ENCODE measurements at places on chromosomes 2 and 18.

- peak; percentile 71 for DNase-seq
Observed at GRCh38 chr2:26745609-26746327, 18.3 kb upstream of the SLC35F6 start.

- peak; percentile 71 for DNase-seq
Observed at GRCh38 chr2:44740678-44741077, 200.8 kb upstream of the SIX3 start.

DNA sequence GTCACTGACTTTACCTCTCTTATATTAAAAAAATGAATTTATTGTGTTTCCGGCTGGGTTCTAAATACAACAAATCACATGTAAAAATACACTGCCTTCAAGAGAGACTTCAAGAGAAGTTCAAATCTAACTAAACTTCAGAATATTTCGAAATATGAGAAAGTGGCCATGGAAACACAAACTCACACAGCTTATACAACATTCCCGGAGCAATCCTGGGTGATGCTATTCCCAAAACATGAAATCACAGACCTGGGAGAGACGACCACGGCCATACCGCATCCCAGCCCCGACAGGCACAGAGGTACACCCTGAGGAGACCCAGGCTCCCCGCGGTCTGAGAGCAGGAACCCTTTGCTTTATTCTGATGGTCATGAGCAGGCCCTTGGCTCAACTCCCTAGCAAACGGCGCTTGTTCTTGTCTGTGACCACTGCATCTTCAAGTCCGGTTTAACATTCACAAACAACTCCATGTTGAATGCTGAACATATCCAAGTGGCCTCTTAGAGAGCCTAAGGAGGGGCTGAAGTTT, 185.4 kb upstream of the REV1 start:
- DNase-seq: no peak

DNA sequence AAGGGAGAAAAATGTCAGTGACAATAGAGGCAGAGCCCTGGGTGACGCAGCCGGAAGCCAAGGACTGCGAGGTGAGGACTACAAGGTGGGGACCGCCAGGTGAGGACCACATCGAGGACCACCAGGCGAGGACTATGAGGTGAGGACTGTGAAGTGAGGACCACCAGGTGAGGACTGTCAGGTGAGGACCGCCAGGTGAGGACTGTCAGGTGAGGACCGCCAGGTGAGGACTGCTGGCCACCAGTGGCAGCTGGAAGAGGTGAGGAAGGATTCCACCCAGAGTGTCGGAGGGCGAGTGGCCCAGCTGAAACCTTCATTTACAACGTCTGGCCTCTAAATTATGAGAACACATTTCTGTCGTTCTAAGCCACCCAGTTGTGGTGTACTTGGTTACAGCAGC, 41.6 kb downstream of the CYB5A start:
- no peak for DNase-seq

DNA sequence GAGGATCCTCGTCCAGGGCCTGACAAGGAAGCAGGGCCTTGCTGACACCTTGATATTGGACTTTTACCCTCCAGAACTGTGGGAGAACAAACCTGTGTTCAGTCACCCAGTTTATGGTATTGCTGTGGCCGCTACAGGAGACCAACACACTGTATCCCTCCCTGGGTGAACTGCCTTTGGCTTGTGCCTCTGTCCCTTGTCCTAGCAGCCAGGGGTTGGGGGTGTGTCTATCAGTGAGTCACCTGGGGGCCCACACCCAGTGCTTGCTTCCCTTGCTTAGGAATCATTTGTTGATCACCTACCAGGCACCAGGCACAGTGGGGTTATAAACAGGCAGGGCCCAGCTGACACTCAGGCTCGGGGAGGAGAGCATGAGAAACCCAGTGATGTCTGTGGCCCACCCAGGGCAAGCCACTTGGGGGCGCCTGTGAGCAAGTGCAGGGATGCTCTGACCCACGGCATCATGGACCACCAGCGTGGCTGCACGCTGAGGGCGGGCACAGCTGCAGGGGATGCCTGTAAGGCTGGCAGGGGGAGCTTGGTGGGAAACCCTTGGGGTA, 17.1 kb downstream of the TMEM185B start:
- no peak for DNase-seq

GRCh38 chr2:21793461-21793860, 669.7 kb downstream of the TDRD15 start:
- no peak for DNase-seq

DNA sequence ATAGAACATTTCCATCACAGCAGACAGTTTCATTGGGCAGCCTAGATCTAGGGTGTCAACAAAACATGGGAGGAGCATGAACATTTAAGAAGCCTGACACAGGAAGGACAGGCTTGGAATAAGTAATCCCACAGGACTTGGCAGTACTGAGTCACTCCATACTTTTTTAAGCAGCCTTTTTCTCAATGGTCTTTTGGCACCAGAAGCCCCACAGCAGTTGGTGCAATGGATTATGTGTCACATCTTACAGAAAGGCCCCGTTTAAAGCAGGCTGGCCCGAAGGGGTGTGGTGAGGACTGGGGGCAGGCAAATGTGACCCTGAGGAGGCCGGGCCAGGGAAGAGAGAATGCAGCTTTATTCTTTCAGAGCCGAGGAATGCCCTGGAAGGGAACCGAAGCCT, 26.6 kb downstream of the SPTBN1 start:
- peak; percentile 70 for DNase-seq

DNA sequence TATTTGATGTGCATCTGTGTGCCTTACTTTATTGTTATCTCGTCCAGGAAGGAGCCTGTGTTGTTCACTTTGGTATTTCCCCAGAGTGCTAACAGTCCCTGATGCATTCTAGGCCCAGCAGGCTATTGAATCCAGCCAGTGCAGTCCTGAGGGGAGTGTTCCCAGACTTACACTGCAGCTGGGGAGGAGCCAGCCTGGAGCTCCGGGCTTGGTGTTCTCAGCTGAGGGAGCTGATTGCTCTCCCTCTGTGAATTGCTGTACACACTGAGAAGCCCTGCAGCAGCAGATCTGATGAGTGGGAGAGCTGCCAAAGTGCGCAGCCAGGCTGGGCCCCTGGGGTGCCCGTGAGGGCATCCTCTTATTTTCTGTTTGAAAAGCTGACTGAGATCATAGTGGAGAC, 159.2 kb downstream of the GALNT3 start:
- no peak for DNase-seq

DNA sequence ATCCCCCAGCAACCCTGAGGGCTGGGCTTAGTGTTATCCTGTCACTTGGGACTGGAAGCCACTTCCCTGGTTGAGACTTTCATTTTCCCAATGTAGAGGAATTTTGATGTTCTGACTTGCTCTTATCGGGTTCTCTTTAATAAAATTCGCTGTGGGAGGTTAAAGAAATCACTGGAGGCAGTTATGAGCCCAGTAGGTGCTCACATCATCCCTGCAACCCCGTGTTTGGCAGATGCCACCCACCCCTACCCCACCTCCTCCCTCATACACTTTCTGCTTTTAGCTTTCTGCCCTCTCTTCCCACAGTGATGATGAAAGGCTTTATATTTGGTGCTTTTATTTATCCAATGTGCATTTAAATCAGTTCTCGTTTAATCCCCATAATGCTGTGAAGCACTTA, 106.6 kb downstream of the MAPK4 start:
- DNase-seq: no peak

DNA sequence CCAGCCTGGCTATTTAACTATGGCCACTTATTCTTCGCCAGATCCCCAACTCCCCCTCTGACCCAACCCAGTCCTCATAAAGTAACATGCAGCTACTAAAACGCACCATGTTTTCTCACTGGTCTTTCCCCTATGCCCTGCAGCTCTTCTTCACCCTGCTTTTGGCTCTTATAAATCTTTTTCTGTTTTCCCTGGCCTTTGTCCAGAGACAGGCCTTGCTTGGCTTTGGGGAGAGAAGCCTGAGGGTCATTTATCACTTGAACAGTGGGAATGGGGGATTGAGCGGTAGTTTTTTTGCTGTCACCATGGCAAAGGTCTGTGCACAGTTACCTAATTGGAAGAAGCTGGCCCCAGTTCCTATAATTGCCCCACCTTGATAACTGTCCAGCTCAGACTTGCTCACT, 202.9 kb upstream of the NT5C1B start:
- DNase-seq: no peak
